ENCODE measurements at places on chromosomes 4 and X.

DNA sequence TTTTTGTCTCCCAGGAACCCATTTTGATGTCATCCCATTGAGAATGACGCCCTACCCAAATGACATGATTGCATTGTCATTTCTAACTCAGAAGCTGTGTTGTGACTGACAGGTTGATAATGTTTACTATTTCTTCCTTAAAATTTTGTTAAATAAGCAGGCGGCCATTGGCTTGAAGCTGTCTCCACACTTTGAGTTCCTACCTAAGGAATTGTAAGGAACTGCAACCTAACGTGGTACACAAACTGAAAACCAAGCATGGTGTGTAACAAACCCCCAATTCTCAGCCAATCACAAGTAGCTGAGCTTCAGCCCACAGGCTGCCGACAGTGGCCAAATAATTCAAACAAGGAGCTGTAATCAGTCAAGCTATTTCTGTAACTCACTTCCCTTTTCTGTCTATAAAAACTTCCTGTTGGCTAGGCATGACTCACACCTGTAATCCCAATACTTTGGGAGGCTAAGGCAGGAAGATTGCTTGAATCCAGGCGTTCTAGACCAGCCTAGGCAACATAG lies 2.9 kb upstream of the MND1 start:
- DNase-seq: no peak

DNA sequence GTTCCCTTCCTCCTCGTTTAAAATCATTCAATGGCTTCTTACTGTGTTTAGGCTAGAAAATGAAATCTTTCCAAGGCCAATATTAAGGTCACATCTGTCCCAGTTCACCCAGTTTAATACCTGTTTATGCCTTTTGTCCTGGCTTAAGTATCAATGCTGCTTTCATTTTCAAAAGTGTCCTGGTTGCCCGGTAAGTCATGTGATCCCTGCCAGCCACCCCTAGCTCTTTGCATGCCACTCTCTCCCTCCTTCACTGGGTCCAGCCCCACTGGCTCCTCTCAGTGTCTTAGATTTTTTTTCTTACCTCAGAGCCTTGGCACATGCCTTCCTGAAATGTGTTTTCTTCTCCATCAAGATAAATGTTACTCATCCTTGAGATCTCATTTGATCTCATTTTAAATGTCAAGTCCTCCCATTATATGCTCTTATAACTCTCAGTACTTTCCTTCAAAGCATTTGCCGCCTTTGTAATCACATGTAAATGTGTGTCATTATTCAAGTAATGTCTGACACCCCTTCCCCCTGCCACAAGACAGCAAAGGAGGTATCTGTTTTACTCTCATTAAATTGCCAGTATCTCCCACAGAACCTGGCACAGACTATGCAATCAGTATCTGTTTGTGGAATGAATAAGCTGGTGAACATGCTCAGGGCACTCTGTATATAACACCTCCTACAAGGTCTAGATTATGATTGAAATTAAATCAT lies 472.5 kb upstream of the RPS6KA3 start:
- no peak for DNase-seq

GRCh38 chr4:67055319-67055718 lies 490.0 kb downstream of the CENPC start:
- DNase-seq: no peak

- no peak for DNase-seq
Measured at GRCh38 chr4:7399440-7400234, 35.1 kb downstream of the PSAPL1 start.

DNA sequence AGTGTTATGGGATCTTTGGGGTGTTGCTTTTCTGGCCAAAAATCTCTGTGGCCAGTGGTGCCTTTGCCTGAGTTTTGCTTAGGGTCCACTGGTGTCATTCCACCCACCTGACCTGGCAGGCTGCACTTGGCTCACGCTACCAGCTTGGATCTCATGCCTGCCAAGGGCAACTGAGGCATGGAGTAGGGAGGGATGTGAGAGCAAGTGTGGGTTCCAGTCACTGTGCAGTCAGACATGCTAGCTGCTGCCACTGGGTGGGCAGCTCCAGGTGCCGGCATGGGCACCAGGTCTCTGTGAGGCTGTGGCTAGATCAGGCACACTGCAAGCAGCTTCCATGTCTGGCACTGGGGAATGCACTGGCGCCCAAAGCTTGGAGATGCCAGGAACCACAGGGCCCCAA lies 424.1 kb downstream of the PRR32 start:
- no peak for DNase-seq

GRCh38 chrX:16612257-16612897 lies 37.6 kb upstream of the S100G start:
- DNase-seq: no peak

DNA sequence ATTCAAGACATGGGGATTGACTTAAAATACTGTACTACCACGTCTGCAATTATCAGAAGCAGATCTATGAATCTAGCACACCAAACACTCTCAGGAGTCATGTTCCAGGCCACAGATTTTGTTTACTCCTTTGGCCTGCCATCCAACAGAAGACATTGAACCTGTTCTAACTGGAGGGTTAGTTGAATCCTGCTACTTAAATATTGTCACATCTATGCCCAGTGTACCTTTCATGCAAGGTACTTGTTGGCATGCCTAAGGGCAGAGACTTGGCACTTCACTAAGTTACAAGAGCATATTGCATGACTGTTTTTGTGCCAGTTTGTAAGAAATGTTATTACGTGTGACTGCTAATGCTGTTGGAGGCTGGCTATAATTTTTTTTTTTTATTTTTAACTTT lies 126.9 kb upstream of the BCOR start:
- DNase-seq: no peak

DNA sequence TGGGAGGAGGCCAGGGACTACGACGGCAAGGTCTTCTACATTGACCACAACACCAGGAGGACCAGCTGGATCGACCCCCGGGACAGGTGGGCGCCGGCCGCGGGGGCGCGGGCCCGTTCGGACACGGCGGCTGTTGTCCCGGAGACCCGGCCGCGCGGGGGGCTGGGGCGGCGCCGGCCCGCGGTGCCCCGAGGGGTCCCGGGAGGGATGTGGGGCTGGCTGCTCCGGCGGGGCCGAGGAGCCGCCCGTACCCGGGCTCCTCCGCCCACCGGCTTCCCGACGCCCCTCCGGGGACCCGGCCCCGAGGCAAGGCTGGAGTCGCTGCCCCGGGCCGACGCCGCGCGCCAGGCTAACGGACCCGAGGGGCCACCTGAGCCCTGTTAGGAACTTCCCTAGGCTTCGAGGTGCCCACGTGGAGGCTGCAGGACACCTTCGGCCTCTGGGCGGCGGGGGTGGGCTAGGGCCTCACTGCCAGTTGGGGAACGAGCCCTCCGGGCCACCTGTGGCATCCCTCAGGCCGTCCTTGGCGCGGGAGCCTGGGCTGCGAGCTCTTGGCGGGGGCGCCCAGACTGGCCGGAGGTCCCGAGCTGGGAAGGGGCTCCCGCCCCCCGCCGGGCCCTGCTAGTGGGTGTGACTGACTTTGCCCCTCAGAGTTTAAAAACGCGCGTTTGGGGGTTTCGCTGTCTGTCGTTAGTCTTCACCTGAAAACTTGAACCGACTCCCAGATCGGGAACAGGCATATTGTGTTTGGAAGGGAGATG lies 660 bp downstream of the WWC2 start:
- DNase-seq: peak; percentile 25

DNA sequence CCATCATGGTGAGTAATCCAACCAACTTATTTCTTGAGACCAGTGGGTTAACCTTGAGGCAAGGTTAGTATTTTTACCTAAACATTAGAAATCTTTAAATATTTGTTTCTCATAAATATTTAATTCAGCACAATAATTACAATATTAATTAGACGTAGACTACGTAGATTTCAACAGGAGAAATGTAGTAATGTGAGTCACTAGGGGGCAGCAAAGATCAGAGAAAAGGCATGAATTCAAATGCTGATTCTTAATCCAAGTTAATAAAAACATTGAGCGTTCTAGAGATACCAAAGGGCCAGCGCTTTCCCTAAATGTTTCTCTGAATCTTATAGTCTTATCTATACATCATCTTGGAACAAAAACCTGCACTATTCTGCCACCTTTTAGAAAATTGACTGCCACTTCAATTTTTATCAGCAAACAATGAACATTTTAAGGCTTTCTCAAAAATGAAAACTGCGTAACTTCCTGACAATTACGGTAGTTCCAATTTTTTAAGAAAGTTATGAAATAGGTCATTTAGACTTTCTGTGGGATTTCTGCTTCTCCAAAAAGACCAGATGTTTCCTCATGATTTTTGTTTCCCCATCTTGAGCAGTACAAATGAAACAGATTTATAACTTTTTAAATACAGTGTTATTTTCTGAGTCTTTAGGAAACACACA lies 180.7 kb downstream of the GASK1B start:
- DNase-seq: peak; percentile 40

DNA sequence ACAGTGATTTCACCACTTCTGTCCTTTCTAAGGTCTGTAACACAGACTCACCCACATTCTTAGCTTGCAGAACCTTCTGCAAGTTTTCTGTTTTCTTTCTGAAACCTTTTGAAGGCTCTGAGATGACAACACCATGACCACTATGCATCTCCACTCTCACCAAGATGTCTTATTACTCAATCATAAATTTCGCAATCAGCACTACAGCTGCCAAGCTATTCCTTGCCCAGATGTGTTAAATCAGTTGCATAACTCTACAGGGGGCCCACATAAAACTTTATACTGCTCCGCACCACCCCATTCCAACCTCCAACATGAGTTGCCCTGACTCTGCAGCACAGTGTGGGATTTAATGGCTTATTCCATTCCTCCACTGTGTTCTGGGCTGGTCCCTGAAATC lies 229.9 kb downstream of the COL25A1 start:
- DNase-seq: peak; percentile 54

- no peak for DNase-seq
Measured at GRCh38 chrX:44156726-44157125, 183.5 kb upstream of the NDP start.

DNA sequence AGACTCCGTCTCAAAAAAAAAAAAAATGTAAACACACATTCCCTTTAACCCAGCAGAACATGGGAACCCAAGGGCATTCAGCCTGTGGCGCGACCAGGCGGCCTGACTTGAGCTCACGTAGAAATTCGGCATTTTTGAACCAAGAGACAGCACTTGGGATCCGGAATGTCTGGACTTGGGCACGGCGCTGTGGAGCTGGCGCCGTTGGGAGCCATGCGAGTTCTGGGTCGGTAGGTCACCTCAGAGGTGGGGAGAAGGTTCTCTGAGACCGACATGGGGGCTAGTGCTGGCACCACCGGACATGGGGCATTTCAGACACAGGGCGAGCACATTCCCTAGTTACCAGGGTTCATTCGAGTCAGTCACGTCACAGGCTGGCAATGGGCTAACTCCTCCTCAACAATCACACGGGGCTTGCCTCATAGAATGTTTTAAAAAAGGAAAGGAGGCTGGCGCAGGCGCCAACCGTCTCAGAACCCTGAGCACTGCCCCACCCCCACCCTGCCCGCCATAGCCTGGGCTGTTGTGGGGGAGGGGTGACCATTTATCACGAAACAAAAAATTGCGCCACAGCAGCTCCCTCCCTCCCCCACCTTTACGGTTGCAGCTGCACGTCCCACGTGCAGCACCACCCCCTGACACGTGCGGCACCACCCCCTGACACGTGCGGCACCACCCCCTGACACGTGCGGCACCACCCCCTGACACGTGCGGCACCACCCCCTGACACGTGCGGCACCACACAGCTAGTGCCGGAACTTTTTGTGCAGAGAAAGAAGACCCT lies at the start of gene TEX28:
Gene TEX28 (minus strand): TSS at position 334 of the 784 bp plus-strand sequence. CDS start 3,007 bp downstream, outside the sequence.
- no peak for DNase-seq

DNA sequence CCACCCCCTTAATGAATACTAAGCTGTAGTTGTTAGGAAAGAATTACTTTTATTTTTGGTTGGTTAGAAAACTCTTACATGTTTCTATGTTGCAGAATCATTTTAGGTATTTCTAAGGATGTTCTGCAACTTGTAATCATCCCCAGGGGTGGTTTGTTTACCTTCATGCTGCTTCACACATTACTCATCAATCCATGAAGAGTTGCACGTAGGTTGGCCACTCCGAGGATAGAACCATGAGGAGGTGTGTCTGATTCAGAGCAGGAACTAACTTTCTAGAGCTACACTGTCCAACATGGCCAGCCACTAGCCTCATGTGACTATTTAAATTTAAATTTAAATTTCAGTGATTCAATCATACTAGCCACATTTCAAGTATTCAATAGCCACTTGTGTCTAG lies 127.2 kb upstream of the FRMPD4 start:
- DNase-seq: no peak

GRCh38 chr4:23068756-23069155 lies 376.0 kb downstream of the GBA3 start:
- no peak for DNase-seq

DNA sequence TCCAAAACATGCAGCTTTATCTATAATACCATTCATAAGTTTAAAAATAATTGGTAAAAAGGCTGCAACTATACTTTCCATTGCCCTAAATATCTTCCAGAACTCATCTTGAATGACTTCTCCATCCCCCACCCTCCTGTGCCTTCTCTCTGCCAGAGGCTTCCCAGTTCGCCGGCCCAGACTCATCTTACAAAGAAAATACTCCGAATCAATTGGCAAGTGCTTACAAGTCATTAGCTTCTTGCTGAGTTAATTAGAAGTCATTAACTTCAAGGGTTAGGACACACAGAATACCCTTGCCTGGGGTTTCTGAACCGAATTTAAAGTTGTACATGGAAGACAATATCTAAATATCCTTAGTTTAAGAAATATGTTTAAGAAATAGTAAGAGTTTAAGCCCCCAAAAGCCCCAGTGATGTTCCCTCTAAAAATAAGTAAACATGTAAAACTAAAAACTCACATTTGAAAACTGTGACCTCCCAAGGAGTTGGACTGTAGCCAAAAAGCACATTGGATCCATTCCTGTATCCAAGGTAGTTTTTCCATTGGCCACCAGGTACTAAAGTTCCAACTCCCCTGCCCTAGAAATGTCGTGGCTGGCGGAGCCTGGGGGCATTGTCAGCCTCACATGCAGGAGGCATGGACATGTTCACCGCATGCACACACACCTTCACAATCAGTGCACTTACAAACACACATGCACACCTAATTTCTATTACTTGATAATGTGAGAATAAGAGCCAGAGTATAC lies 535.2 kb upstream of the FAT1 start:
- no peak for DNase-seq

DNA sequence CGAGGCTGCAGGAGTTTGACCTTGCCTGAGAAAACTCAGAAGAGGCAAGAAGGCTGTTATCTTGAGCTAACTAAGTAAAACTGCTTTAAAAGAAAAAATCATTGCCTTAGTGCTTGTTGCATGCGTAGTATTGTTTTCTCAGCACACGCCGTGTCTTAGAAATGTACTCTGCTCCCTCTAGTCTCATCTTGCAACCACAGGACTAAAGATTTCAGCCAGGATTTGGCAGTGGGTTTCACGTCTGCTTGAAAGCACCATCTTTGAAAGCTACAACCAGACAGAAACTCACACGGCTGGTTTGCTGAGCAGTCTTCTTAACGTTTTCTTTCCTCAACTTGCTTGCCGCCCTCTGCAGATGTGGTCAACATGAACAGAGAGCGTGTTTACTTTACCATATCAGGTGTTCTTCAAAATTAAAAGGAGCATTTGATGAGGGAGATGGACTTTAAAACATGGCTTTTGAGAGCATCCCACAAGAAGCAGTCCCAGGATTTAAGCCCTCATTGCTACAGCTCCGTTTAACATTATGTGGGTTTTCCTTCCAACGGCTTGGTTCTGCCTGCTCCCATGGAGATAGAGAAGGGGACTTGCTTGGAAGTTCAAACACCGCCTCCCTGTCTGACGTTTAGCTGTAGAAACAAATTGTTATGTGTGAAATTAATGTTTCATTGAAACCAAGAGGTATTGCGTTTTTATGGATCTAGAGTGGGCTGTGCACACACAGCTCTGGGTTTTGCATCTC lies 3.4 kb downstream of the SORCS2 start:
- DNase-seq: no peak

GRCh38 chr4:163651761-163652160 lies 157.3 kb downstream of the TMA16 start:
- DNase-seq: no peak

- DNase-seq: no peak
Measured at GRCh38 chrX:2360731-2361130, 140.0 kb downstream of the DHRSX start.

Measured in AG08395 (cell line).